ENCODE measurements at places on chromosomes 5 and 9.

DNA sequence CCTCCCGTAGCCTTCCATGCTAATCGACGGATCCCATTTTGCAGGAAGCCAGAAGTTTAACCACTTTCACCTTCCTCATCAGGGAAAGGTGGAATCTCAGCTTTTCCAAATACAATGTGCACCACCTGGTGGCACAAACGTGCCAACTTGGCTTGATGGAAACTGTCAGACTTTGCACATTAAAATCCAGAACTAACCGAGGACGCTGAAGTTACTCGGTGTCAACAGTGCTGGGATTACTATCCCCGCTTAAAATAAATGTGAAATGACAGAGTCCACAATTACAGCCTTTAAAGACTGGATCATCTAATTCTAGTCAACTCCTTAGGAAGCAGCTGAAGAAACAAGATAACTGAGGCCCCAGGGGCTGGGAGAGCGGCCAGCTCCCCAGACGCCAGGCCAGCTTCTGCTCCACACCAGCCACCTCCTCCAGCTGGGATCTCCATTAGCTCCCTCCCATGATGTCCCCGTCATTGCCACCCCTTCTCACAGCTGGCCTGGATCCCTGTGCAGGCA lies 50.1 kb upstream of the RETREG1 start:
- no peak for DNase-seq

DNA sequence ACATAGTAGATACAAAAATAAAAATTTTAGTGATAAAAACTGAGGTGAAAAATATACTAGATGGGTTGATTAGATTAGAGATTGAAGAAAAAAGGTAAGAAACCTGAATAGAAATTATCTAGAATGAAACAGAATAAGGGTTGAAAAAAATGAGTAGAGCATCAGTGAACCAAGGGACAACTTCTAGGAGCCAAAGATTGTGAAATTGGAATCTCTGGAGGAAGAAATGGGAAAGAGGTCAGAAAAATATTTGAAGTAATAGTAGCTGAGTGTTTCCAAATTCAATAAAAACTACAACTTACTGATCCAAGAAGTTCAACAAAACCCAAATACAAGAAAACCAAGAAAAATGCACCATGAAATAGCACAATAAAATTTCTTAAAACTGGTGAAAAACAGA lies 116.6 kb upstream of the STARD4 start:
- peak; percentile 55 for DNase-seq

- peak; percentile 85 for DNase-seq
Measured at GRCh38 chr5:124302533-124302932, 443.9 kb downstream of the ZNF608 start.

GRCh38 chr5:154273028-154273617 lies 82.6 kb downstream of the GALNT10 start:
- peak; percentile 57 for DNase-seq

DNA sequence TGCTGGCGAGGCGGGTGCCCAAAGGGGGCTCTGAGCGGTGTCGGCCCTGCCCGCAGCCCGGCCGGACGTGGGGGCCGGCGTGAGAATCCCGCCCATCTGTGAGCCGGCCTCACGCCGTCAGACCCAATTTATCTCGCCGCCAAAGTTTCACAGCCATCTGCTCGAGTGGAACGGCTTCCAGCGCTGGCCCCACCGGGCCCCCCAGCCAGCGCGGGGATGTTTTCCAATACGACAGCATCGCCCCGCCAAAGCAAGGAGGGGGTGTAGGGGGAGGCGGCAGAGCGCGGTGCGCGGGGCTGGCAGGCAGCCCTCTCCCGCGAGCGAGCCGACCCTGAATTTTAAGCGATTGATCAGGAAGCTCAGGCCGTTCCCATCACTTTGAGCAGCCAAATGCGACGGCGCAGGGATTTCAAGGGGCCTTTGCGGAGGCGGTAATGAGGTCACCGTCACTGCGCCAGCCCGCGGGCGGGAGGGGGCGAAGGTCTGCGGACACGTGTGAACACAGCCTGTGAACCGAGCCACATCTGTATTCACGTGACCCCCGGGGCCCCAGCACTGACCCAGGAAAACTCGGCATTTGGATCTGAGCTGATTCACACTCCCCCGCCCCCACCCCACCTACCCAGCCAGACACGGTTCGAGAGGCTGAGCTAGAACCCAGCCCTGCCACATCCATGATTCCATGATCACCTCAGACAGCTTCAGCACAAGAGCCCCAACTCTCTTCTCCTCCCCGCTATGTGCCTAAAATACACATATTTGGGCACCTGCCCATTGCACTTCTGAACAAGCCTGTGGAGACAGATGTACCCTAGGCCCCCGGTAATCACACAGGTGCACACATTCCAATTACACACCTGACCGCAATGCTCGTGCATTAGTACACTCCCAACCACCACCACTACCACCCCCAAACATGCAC lies 47.8 kb upstream of the PSD2 start:
- DNase-seq = peak; percentile 84

DNA sequence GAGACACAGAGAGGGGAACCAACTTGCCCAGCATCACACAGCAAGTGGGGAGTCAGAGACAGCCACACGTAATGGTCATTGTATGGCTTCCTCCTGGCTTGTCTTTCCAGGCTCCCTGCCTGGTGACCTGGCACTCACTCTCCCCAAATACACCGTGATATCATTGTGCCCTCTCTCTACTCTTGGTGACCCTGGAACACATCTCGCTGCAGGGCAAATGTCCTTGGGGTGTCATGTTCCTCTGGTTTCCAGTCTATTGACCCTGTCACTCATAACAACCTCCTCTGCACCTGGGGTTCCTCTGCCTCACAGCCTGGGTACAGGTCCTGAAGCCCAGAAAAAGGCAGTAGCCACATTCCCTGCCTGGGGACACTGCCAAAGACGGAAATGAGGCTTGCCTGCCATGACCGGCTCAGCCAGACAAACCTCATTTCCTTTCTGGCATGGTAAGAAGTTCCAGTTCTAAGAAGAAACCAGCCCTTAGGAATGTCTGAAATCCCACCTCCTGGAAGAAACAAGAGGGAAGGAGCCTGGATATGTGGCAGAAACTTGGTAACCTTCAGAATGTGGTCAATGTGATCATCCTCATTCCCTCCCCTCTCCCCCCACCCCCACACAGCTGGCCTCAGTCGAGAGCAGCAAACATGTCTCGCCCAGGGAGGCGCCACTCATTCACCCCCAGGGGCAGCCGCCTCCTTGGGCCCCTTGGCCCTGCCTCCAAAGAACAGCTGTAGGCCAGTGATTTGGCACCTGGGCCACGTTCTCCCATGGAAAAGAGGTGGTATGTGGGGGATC lies 30.6 kb upstream of the SMU1 start:
- peak; percentile 83 for DNase-seq
